ENCODE measurements at places on chromosomes 12 and 14.

DNA sequence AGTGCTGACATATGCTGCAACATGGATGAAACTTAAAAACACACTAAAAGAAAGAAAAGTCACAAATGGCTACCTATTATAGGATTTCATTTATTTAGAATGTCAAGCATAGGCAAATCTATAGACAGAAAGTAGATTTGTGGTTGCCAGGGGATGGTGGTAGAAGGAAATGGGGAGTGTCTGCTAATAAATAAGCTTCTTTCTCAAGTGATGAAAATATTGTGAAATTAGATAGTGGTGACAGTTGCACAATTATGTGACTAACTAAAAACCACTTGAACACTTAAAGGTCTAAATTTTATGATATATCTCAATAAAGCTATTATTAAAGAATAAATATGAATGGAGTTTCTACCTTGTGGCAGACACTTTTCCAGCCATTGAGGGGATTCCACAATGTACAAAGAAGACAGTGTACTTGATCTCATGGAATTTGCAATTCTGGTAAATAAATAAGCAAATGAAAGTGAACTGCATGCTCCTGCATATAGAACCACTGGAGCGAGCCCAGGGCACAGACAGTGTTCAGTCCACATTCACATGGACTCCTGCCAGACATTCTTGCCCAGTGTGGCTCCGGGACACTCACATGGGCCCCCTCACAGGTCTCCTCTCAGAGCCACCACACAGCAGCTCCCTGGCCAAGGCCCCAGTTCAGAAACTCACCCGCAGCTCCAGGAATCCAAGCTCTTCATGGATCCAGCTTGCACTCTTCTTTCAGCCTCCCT is 107.1 kb upstream of the ARID2 start:
- no peak for DNase-seq

DNA sequence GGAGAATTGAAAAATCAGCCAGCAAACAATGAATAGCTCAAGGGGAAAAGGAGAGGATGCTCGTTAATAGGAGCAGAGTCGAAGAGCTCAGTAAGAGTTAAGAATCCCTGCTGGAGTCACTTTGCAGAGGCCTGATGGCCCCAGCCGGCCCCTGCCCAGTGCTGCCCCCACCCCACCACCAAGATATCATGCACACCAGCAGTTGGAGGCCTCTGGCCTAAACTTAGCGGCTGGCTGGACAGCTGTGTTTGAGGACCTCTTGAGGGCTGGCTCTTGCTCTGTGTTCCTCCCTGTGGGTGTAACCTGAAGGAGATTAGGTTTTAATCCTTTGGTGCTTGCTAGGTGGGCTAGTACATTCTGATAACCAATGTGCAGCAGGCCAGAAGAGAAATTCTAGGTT is 142.0 kb downstream of the PLXNC1 start:
- no peak for DNase-seq

- DNase-seq = no peak
Observed at GRCh38 chr14:30756594-30756993, 117.8 kb upstream of the COCH start.

DNA sequence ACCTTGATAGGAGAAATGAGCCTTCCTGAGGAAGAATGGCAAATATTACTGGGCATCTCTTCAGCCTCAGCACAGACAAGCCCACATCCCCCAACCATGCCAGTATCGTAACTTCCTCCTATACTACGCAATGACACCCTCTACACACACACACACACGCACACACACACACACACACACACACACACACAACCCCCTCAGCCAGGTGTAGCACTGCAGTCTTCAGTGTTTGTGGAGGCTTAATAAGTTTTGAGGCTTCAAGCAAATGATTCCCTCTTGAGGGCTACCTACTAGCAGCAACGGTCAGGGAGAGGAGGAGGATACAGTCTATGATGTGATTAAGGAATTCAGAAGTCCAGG is 1.6 kb downstream of the DGKA start:
- peak; percentile 27 for DNase-seq

- DNase-seq = no peak
Observed at GRCh38 chr14:92314182-92314581, 8.8 kb upstream of the SLC24A4 start.

- no peak for DNase-seq
Observed at GRCh38 chr14:103302966-103303365, 31.1 kb upstream of the EIF5 start.

GRCh38 chr12:54215989-54216796 is 27.4 kb upstream of the SMUG1 start:
- DNase-seq = no peak

DNA sequence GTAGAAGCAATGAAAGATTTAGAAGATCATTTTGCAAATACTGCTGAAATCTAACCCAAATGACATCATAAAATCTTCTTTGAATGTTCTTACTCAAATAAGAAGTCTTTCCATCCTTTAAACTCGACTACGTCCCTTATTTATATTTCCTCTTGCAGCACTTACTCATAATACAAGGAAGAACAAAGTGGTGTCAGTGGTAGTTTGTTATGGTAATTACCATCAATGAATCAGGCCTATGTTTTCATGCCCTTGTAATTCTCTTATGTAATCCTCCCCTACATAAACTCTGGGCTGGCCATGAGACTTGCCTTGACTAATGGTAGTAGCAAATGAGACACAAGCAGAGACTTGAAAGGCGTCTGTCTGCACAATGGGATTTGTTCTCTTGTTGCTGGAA is 17.0 kb downstream of the EEA1 start:
- no peak for DNase-seq

- peak; percentile 61 for DNase-seq
Observed at GRCh38 chr12:128920468-128920867, 67.2 kb downstream of the GLT1D1 start.

DNA sequence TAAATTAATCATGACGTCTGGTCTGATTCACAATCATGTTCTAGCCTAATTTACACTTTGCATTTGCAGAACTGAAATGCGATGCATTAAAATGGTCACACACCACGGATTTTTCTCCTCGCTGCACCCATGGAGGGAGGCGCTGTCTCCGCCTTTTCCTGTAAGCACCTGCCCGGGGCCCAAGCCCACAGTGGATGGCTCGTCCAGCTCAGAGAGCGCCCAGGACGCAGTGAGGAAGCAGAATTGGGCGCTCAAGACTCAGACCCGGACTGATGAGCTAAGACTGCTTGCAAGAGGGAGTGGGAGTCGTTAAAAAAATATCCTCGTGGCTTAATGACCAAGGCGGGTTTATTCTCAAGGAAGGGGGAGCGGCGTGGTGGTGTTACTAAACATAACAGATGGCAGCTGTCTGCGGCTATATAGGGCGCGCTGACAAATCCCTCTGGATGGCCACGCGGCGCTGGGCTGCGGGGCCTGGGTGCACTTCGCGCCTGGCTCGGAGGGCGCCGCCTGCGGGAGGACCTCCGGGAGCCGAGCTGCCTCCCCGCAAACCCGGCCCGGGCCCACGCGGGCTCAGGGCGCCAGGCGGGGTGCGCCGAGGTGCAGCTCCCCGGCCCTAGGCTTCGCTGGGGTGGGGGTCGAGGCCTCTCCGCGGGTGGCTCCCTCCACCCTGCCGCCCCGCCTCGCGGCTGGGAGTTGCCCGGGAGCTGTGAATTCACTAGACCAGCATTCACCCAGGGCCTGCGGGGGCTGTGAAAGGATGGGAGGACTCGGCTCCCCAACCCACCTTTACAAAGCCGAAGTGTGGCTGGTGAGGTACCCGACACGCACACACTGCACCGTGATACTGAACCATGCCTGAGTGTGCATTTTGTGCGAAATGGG is 78.7 kb downstream of the PPM1A start:
- DNase-seq = no peak

- DNase-seq = no peak
Observed at GRCh38 chr12:67958187-67958586, 31.1 kb upstream of the IFNG-AS1 start.

- peak; percentile 49 for DNase-seq
Observed at GRCh38 chr14:57060276-57060955, 208.3 kb downstream of the EXOC5 start.

GRCh38 chr12:6941267-6941666 is 2.3 kb upstream of the RNU7-1 start:
- no peak for DNase-seq

DNA sequence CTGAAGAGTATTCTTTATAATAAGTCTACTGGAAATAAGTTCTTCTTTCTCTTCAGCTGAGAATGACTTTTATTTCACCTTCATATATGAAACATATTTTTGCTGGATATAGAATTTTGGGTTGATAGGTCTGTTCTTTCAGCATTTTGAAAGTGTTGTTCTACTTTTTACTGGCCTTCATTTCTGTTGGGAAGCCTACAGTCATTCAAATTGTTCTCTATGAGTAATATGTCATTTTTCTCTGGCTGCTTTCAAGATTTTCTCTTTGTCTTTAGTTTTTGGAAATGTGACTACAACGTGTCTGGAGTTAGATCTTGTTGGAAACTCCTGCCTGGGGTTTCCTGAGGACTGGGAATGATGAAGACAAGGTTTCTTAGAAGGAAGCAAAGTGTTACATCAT is 10.0 kb downstream of the FGFR1OP2 start:
- DNase-seq = no peak

GRCh38 chr12:59431266-59431665 is 164.6 kb upstream of the SLC16A7 start:
- no peak for DNase-seq

DNA sequence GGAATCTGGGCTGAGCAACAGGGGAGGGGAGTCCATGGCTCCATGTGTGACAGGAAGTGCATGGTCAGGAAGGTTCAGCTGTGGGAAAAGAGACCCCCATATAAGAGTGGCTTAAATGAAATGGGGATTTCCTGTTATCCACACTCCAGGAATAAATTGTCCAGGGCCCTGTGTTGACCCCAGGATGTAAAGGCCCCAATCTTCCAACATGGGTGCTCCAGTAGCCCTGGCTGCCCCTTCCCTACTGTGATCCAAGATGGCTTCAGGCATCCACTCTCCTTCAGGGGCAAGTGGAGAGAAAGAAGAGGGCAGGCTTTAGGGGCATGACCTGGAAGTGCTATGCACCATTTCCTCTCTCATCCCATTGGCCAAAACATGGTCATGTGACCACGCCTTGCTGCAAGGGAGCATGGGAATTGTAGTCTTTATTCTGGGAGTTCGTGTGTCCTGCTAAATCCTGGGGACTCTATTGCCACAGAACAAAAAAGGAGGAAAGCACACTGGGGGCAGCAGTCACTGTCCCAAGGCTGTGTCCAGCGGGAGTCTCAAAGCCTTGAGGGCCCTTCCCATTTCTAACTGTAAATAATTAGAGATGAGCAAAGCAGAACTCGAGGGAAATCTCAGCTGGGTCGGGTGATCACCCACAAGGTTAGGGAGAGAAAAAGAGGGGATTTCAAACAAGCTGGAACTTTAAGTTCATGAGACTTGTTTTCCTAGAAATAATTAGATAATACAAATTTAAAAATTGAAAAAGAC is 289.2 kb downstream of the ADGRD1 start:
- peak; percentile 49 for DNase-seq

GRCh38 chr12:12214635-12215131 is 52.2 kb downstream of the LRP6 start:
- DNase-seq = no peak

DNA sequence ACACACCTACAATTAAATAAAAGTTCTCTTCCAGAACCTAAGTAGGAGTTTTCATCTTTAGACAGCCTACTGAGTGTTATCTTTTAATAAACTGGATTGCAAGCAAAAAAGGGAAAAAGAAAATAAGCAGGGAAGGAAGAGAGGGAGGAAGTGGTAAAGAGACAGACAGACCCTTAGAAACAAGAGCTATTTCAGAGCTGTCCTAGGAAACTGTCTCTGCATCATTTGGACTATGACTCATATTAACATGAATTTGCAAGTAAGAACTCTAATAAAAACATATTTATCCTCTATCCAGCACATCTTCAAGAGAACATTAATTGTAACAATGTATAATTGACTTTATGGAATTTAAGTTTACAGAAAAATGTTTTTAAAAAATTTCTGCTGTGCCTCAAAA is 438.8 kb upstream of the USP15 start:
- DNase-seq = no peak
